ENCODE measurements at places on chromosomes 13 and 19.
A peak's percentile ranks its signal among the peaks of the same experiment; 100 is the strongest.

GRCh38 chr19:12628040-12629022 lies 17.6 kb downstream of the ZNF791 start:
- DNase-seq = peak; percentile 30

GRCh38 chr19:34254698-34255432 lies 511 bp downstream of the GARRE1 start:
- peak; percentile 42 for DNase-seq

DNA sequence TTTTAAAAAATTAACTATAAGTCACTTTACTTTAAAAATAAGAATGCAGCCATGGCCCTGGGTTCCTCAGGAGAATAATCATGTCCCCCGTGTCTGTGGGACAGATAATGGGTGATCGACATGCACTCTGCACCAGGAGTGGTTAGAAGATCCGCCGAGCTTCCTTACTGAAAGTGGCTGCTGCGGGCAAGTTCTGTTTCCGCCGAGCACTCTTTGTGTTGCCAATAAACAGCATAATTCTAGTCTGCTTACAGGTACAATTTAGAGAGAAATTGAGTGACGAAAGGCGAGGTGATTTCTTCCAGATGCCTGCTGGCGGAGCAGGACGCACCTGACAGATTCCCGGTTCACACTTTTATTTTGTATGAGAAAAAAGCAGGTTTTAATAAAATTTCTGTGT lies 139.0 kb downstream of the SOX1 start:
- DNase-seq = no peak

DNA sequence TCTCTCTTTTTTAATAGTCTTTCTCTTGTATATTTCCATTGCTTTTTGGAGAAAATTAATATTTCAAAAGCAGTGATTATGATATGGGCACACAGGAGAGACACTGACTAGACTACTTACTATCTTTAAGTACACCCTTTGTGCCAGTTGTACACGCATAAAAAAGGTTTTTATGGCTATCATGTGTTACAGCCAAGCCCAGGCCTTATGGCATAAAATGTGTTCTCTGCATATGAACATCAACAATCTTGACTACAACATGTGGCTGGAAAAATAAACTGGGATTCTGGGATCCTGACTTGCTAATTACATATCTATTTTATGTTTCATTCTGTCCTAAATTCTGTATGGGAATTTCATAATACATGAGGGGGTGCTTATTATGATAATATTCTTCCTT lies 1401.8 kb downstream of the SLITRK5 start:
- no peak for DNase-seq

DNA sequence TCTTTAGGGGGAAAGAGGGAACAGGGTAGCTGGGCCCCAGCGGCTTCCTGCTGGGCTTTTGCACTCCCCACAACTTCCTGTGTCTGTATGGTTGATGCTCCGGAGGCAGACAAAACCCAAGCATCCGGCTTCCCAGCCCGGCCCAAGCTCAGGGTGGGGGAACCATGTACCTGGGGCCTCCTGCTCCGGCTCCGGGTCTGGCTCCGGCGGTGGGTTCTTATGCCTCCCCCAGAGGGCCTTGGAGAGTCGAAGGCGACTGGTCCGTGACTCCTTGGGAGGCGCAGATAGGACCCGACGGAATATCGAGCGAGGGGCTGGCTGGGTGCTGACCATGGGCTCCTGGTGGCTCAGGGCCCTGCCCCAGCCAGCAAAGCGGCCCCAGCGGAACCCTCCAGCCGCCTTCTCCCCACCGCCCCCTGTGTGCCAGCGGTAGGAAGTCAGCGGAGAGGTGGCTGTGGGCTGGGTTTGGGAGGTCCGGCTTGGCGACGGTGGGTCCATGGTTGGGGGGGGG lies 428 bp downstream of the RASAL3 start:
- no peak for DNase-seq

- DNase-seq = no peak
Observed at GRCh38 chr13:75170311-75170710, 311.7 kb downstream of the TBC1D4 start.

DNA sequence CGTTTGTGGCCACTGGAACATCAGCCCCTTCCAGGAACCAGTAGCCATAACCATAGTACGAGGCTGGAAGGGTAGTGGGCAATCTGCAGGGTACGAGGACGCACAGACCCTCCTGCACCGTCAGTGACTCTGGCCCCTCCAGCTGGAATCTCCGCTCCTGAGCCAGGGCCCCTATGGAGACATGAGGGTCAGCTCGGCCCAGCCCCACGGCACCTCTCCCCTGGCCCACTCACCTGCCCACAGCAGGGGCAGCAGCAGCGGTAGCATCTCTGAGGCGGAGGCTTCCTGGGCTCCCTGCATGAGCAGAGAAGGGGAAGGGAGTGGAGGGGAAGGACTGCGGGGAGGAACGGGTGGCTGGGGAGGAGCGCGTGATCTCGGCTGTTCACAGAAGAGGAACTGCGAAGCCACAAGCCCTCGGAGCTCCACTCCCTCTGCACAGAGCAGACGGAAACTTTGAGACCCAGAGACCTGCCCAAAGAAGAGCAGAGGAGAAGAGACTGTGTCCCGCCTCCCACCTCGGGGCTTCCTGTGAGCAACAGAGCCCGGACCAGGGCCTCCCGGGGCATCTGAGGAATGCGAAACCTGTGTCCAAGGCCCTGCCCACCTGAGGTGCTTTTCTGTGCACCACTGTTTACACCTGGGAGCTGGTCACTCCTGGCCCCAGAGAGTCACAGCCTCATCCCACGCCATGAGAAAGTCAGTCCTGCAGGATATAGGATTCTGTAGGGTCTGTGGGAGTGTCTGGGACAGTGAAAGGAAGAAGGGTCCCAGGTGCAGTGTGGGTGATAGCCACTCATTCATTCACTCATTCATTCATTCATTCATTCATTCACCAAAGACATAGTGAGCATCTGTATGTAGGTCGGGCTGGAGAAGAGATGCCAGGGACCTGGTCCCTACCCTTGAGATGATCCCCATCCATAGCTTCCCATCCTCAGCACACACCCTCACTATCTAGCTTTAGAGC lies at the start of gene SIGLEC6:
Gene SIGLEC6 (minus strand): TSS at position 322 of the 967 bp plus-strand sequence. CDS start 22 bp downstream, at position 300.
- no peak for DNase-seq

DNA sequence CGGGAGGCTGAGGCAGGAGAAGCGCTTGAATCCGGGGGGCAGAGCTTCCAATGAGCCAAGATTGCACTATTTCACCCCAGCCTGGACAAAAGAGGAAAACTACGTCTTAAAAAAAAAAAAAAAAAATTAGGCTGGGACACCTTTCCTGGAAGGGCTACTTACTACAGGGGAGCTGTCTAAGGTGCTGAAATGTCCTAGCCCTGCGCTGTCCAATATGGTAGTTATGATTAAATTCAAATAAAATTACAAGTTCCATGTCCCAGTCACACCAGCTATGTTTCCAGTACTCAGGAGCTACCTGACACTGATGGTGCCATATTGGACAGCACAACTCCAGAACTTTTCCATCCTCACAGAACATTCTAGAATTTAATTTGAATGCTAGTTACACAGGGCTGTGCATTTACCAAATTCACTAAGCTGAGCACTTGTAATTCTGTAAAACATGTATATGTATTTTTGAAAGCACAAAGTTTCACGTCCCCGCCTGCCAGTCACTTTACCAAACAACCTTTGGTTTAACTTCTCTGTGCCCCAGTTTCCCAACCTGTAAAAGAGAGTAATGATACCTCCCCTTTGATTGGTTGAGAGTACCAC lies 9.2 kb upstream of the ZSCAN22 start:
- DNase-seq = peak; percentile 48

Data from fibroblast of skin of right biceps (primary cell).